Anterior cingulate cortex (tissue), 58 donors: ENCODE measurements at places on chromosomes 3 and 15.

DNA sequence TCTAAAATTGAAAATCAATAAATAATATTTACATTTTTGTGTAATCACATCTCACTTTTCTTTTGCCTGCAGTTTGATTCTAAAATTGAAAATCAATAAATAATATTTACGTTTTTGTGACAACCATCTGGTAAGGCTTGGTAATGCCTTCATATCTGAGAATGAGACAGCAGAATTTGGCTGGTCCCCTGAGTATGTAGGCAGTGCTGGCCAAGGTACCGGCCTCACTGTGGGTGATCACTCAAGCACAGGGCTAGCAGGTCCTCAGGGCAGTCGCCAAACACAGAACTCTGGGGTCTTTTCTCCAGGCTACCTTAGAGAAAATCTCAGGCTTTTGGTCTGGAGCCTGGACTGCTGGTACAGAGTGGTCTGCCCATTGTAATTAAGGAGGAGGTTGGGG is 26.2 kb downstream of the RTP3 start:
- no peak for DNase-seq

- DNase-seq, result no peak
Observed at GRCh38 chr15:51781506-51781905, 30.1 kb downstream of the TMOD2 start.

GRCh38 chr3:7585052-7585451 is 724.1 kb downstream of the GRM7 start:
- DNase-seq, result no peak

- peak; percentile 2 for DNase-seq
Observed at GRCh38 chr3:183698756-183699155, 1.2 kb downstream of the YEATS2 start.

DNA sequence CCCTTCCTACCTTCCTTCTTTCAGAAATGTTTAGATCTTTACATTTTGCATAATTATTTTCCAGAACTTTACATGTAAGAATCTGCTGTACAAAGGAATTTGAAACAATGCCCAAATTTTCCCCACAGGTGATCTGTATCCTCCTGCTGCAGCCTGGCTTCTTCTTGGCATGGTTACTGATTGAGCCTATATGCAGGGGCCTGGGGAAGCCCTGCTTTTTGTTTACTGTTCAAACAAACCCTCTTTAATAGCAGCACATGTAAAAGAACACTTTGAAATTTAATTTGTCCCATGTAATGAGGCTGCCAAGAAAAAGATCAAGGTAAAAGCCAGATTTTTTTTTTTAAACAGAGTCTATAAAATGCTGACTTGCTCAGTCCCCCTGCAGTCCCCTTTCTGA is 432.2 kb downstream of the TUSC7 start:
- no peak for DNase-seq

- no peak for DNase-seq
Observed at GRCh38 chr15:69163141-69163669, 2.8 kb downstream of the GLCE start.

DNA sequence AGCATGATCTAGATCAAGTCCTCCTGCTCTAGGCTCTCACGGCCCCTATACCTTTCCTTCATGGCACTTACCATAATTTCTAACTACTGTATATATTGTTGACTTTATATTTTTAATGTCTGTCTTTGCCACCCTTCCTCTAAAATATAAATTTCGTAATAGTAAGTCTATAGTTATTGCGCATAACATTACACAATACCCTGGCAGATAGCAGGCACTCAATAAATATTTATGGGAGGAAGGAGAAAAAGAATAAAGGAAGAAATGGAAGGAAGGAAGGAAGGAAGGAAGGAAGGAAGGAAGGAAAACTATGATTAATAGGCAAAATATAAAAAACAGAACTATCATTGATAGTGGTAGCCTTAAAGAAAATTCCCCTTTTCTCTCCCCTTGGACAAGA is 190.3 kb upstream of the LMCD1 start:
- DNase-seq, result no peak

- no peak for DNase-seq
Observed at GRCh38 chr3:104785947-104786346, 580.8 kb upstream of the ALCAM start.

DNA sequence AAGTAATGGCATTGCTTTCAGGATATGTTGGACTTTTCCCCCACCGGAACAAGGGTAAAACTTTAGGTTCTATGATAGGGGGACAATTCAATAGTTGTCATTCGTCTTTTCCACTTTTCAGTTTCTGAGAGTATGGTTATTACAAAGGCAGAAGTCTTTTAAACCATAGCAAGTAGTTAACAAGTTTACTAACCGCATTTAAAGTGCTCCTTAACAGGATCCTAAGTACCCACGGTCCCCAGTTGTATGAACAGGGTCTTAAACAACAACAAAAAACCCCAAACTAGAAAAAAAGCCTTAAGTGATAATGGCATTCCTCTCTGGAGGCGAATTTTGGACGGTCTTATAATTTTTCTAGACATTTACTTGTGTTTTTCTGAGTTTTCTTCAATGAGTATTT is 831 bp downstream of the IFT57 start:
- no peak for DNase-seq
